ENCODE measurements at places on chromosomes 2 and 18.

GRCh38 chr18:40935423-40935822, 1019.6 kb upstream of the PIK3C3 start:
- DNase-seq, result no peak

GRCh38 chr2:30862054-30862651, 54.9 kb upstream of the CAPN13 start:
- peak; percentile 62 for DNase-seq

DNA sequence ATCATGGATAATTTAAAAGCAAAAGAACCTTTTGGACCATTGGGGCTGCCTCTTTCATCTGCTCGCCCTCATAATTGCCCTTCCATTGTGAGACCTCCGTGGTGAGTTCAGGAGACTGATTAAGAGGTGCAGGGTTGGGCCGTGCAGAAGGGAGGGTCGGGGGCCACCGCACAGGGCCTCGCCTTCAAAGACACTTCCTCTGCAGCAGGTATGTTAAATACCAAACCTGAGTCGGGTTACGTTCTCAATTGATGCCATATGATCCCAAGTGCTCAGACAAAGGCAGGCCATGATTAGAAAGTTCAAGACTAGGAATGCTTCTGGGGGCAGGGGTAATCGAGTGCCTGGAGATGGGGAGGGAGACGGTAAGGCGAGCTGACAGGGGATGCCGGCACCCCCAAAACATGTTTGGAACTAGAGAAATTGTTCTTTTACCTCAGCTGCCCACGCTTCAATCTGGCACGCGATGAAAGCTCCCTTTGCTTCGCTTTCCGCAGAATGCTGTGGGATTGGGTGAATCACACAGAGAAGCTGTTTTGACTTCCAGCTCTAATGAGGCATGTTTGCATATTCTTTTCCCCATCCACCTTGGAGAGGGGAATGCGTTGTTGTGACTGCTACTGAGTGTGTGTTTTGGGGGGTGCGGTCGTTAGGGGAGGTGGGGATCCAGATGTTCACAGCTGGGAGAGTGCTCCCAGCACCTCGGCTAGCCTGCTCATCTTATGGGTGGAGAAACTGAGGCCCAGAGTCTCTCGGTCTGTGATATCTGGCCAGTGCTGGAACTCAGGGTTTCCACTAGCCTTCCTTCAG, 309.1 kb downstream of the MYCN start:
- no peak for DNase-seq

GRCh38 chr2:145987793-145988192, 1467.9 kb upstream of the ZEB2 start:
- no peak for DNase-seq

DNA sequence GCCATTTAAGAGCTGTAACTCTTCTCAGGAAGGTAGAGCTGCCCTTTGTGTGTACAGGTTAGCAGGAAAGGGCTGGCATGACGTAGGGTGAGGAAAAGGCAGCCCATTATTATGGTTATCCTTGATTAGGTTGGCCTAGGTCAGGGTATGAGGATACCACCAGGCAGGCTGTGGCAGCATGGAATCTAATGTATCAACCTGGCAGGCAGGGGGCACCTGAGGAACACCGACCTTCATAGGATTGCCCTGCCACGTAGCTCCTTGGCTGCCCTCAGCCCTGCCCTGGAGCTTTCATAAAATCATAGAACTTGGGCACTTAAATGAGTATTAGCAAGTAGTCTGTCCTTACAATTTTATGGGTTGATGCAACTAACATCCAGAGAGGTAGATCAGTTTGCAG, 261.6 kb downstream of the LTBP1 start:
- no peak for DNase-seq

GRCh38 chr2:85594715-85595300, 737 bp upstream of the RNF181 start:
- DNase-seq, result no peak

DNA sequence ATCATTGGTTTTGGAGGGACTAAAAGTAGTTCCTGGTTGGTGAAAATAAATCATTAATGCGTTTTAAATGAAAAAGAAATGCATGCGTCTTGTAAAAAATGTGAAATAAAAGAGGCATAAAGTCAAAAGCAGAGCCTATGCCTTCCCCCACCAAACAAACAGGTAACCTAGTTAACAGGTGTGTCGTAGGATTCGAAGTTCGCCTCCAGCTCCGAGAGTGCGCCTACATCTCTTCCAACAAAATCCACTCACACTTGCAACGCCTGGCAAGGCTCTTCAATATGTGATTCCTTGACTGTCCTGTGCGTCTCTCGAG, 677 bp upstream of the SMAD4 start:
- no peak for DNase-seq

- DNase-seq, result no peak
These were observed 368.3 kb downstream of the ZNF521 start for GRCh38 chr18:24983566-24984139.

DNA sequence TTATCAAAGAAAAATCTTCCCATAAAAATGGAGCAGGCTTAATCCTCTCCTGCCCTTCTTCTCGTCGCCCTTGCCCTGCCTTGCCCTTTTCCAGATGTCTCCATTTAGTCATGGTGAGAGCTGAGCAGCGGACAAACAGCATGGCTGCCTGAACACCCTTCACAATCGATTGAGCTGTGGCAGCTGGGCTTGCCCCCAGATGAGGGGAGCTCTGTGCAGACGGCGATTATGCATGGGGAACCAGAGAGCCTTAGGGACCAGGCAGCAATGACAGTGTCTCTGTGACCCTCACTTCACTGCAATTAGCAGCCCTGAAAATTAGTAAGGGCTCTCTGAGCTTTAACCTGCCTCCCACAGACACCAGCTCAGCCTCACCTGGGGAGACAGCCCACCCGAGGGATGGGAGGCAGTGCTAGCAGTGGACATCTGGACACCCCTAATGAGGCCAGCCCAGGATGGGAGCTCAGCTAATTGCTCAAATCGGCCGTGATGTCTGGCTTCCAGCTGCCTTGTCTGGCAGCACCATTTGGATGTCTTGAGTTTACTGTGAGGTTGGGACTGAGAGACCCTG, 365.7 kb downstream of the TNS1 start:
- DNase-seq, result no peak

DNA sequence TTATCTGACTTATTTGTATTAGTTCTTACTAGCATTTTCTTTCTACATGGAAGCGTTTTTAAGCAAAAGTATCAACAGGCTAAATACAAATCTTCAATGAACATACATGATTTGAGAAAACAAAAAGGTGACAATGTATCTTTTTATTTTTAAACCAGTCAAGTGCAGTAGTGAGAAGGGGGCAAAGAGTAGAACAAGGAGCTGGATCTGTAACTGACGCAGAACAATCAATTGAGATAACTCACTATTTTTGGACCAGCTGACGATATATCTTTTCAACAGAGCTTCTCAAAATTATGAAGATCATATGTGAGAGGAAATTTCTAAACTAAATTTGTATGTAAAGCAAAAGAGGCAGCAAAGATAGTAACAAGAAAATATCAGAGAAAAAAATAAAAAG, 15.5 kb downstream of the NCKAP1 start:
- no peak for DNase-seq

DNA sequence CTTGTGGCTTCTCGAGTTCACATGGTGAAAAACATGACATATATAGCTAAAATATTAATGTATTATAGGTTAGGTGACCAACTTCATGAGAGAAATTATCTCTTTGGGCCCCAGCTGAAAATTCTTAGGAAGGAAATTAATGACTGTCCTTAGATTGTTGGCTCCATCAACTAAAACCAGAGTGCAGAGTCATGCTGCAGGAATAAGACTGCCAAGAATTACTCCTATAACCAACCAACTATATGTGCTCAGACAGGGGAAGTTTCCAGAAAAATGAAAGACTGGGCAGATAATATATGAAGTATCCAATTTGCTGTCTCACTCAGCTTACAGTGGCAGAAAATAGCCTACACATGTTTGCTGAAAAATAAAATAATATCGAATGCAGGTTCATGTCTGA, 71.0 kb upstream of the TMEFF2 start:
- DNase-seq, result no peak

DNA sequence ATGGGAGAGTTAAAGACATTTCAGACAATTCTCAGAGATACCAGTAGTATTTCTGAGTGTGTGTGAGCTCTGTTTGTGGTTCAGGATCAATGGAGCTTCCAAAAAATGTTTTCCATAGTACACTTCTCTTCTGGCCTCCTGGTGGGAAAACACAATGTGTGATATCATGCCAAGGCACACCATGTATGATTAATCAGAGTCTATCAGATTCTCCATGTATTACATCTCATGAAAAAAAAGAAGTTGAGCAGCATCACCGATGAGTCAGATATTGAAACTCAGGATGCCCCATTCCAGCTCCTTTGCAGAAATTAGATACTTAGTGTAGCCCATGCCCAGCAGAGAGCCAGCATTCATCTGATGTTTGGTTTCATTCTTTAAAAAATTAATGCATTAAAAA, 620.3 kb upstream of the POU3F3 start:
- DNase-seq, result no peak

Data from GM13976 (cell line).